ENCODE measurements at places on chromosomes 2 and 18.

DNA sequence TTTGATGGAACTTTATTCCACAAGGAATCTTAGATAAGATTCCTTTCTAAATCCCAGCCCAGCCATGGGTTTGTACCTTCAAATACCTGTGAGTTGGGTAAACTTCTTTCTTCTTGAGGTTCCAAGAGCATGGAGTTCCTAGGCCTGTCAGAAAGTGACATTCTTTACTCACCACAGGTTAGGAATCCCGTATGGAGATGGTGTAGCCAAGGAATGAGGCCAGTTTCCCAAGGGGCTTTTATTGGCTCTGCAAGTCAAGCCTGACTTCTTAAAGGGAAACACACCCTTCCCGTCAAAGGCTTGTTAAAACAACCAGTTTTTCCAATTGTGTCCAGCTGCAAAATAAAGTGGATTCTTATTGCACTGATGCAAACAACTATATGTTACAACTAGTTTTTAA is 45.8 kb downstream of the STK17B start:
- no peak for DNase-seq

- DNase-seq = no peak
These were observed 36.2 kb downstream of the NDUFAF7 start for GRCh38 chr2:37267685-37268084.

DNA sequence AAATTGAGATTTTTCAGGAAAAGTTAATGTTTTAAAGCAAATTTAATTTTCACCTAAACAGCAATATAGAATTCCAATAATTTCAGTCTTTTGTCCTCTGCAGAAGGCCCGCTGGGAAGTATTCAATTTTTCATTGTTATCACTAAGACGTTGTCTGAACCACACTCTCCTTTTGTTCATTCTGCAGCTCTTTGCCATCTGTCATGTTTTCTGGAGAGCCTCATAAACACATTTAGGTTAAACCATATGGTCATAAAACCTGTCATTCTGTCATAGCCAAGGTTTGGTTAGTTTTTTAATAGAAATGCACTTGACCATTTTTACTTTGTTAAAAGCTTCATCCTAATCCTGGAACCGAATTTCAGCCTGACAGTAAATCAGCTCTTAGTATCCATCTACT is 54.0 kb upstream of the PGAP1 start:
- DNase-seq = no peak

DNA sequence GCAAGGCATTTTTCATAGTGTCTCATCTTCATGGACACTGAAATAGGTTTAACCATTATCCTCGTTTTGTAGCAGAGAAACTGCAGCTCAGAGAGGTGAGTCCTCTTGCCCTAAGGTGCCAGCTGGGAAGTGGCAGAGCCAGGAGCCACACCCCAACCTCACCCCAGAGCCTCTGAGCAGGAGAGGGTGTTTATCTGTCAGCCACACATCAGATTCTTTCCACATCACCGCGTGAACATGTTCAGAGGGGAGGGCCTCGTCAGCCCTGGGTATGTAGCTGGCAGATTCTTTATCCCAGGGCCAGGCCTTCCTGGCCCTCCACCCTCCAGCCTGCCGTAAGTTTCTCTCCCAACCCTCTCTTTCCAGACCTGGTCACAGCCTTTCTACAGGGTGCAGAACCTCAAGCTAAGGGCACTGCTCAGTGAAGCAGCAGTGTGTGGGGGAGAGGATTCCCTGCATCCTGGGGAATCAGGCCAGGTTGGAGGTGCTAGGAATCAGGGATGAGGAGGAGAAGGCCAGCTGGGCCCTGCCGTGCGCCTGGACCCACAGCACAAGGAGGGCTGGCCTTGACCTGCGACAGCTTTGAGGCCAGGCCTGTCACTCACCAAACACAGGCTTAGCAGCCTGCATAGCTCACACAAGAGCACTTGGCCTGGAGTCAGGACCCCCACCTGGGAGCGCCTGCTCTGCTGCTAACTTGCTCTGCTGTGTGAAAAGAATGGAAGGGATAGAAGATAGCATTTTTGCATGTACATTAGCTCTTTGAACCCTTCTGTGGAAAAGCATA is 111.3 kb upstream of the MCFD2 start:
- no peak for DNase-seq

- no peak for DNase-seq
These were observed 87.3 kb downstream of the BABAM2 start for GRCh38 chr2:27977731-27978312.

DNA sequence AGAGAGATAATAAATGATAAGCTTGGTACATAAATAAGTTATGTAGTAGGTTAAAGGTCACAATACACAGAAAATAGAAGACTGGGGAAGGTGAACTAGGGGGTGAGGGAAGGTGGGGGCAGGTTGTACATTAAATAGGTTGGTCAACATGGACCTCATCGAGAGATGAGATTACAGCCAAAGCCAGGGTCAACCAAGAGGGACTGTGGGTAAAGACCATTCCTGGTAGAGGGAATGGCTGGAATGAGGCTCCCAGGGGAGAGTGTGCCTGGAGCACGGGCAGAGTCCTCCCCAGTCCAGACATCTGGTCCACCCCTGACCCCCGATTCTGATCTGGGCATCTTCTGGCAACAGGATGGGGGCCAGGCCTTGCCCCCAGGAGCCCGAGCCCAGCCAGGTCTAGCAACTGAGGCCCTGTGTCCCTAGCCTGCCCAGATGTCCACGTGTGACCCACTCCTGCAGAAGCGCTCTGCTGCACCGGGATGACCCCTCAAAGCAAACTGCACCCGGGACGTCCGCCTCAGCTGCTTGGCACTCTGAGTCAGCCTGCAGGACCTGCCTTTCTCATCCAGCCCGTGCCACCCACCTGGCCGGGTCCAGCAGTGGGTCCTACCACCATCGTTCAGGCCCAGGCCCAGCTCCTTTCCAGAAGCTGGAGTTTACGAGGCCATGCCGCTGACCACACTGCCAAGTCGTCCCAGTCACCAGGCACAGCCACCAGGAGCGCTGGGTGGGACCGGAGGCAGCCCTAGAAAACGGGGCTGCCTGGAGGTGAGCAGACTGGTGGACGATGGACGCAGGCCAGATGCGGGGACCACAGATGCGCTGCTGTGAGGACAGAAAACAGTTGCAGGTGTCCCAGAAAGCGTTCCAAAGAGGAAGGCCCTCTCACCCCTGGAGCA is 56.2 kb upstream of the ID2 start:
- DNase-seq = no peak

DNA sequence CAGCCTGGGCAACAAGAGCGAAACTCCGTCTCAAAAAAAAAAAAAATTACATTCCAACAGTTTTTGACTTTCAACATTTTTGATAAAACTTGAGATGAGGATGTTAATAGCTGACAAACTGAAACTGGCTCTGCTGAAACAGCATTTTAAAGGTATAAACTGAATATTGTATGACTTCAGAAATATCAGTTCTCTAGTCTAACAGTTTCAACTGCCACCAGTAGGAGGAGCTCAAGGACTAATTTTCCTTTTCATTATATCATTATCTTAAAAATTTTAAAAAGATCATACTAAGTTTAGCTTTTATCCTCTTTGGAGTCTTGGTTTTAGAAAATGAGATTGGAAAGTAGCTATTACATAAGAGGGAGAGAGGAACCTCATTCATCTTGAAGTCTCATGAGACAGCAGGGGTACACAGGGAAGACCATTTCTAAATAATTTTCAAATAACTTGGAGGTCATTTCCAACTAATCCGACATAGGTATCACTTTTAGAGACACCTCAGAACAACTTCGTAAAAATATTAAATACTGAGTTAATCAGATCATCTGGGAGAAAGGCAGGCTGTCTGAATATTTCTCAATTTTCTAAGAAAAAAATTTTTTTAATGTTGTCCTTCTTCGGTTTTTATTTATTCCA is 37.6 kb upstream of the MCM6 start:
- no peak for DNase-seq

- no peak for DNase-seq
These were observed 25.4 kb downstream of the CAPN14 start for GRCh38 chr2:31191931-31192330.

- peak; percentile 12 for DNase-seq
These were observed 5.4 kb upstream of the KCNJ13 start for GRCh38 chr2:232781765-232782164.

GRCh38 chr18:50424877-50425690 is 50.2 kb downstream of the SKA1 start:
- DNase-seq = no peak

DNA sequence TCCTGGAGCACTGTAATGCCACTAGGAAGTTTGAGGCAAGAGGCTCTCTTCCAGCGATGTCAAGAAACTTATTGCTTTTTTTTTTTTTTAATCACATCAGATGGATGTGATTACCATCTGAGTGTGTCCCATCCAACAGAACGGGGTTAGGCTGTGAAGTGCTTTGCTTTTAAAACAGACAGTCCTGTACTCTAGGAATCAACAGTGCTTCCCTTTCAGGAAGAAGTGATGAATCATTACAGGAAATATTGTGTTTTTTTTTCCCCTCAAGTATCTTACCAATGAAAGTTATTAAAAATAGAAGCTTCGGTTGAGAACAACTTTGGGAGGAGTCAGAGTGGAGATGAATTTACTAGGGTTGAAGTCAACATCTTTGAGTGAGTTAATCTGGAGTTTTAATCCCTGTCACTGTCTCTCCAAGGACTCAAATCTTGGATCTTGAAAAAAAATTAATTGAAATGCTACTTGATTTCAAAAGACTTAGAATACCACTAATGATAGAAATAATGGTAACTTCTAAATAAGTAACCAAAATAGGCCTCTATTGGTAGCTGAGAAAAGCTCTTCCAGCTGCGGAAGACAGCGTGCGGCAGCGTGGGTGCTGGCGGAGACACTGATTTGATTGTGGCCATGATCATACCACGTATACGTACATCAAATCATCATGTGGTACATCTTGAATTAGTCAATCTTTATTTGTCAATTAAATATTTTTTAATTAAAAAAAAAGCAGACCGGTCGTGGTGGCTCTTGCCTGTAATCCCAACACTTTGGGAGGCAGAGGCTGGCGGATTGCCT is 45.5 kb downstream of the GATA6 start:
- no peak for DNase-seq

DNA sequence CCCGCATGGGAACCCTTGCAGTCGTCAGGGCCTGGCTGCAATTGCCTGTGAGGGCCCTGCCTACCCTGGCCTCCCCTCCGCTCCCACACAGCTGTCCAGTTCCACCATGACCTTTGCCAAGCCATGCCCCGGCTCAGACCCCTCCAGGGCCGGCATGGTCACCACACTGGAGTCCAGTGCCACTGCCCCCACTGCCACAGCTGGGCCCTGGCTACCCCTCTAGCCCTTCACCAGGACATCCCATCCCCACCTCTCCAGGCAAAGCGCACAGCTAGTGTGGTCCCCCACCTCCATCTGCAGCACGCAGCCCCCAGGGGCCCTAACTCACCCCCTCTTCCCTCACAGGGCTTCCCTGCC is 70.3 kb upstream of the SMAD7 start:
- DNase-seq = no peak

- no peak for DNase-seq
These were observed 588.9 kb upstream of the NRXN1 start for GRCh38 chr2:51620796-51621195.

DNA sequence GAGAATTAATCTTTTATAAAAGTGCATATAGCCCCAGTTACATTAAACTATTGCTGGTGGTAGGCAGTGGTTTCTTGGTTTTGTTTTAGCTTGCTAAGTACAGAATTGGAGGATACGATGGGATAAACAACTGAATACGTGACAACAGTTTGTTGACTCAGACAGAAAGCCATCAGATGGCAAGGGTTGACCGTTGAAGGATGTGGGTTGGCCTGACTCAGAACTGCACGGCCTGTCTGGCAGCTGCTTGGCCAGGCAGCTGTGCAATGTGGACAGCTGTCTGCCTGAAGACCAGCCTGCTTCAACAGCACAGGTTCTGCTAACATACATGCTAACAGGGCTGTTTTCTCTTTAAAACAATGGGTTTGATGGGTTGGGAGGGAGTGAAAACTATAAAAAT is 46.6 kb downstream of the PRKRA start:
- DNase-seq = no peak

- DNase-seq = no peak
These were observed 35.9 kb downstream of the LHCGR start for GRCh38 chr2:48719480-48720177.

- no peak for DNase-seq
These were observed 36.6 kb downstream of the RPL31 start for GRCh38 chr2:101038455-101039255.

GRCh38 chr2:223088866-223089265 is 36.9 kb downstream of the KCNE4 start:
- no peak for DNase-seq

GRCh38 chr2:119136093-119136492 is 22.5 kb downstream of the C1QL2 start:
- no peak for DNase-seq

GRCh38 chr2:157741819-157742484 is 113.3 kb upstream of the ACVR1C start:
- DNase-seq = peak; percentile 5

DNA sequence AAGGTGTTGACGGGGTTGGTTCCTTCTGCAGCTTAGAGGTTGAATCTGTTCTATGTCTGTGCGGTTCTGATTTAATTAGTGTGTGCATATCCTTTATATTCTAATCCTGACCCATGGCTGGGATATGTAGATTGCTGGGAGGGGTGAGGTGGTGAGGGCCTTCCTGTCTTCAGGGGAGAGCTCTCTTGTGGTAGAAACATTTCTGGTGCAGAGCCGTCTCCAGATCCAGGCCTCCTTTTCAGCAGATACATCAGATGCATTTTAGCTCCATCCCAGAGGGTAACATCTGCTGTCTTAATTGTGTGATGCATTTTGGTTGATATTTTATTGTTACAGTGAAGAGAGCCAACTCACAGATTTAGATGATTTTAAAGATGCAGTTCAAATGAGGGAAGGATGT is 227.8 kb downstream of the AGAP1 start:
- no peak for DNase-seq

GRCh38 chr2:60634438-60634837 is 81.0 kb upstream of the BCL11A start:
- DNase-seq = no peak

DNA sequence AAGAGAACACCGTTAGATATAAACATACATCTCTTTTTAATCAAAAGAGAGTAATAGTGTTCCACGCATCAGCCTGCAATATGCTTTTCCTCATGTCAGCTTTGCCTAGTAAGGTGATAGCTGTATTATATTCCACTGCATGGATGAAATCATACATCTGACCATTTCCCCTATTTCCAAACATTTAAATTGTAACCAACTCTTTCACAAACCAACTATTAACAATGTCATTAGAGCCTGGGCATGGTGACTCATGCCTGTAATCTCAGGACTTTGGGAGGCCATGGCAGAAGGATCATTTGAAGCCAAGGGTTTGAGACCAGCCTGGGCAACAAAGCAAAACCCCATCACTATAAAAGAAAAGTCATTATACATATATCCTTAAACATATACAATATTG is 284.8 kb downstream of the BCL11A start:
- no peak for DNase-seq

GRCh38 chr18:27582760-27583412 is 397.8 kb upstream of the CHST9 start:
- DNase-seq = no peak

- DNase-seq = no peak
These were observed 1576.0 kb upstream of the DDX18 start for GRCh38 chr2:116238511-116238910.
